ENCODE measurements at places on chromosomes 1 and 21. TPM values are rescaled to one million over a fixed set of nuclear protein-coding genes. Genes with fewer than 3 reads are reported as not detected.

DNA sequence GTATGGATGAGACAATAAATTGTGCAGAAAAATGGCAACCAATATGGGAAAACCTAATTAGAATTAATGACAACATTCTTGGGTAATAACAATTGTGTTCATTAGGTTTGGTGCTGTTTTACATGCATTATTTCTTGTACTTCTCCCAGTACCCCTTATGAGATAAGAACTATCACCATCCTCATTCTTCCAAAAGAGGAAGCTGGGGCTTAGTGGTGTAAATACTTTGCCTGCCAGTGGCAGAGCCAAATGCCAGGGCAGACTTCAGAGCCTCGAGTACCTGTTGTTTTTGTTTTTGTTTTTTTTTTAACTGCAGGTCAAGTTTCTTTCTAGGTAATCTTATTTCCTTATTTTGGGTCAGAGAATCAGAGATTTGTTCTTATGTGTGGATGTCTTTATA is 206.4 kb downstream of the RHOU start:
- no peak for DNase-seq
- H3K27me3 ChIP-seq: peaks cover 5% of the 10 kb centered on the region
- no peaks in the 10 kb centered on the region for H3K36me3 ChIP-seq
- H3K4me3 ChIP-seq: no peak overlapping the region
- no peak overlapping the region for H3K27ac ChIP-seq

- no peaks in the 10 kb centered on the region for H3K36me3 ChIP-seq
- H3K27ac ChIP-seq: no peak overlapping the region
- H3K27me3 ChIP-seq: no peaks in the 10 kb centered on the region
- no peak for DNase-seq
- H3K4me3 ChIP-seq: no peak overlapping the region
Observed at GRCh38 chr1:159889202-159889601, 10.8 kb downstream of the CFAP45 start.

GRCh38 chr1:230957580-230957989 is 21.1 kb downstream of the TTC13 start:
- H3K4me1 ChIP-seq: peaks cover 2% of the 10 kb centered on the region
- no peak overlapping the region for H3K27ac ChIP-seq
- H3K36me3 ChIP-seq: peaks cover 53% of the 10 kb centered on the region
- H3K4me3 ChIP-seq: no peak overlapping the region
- no peaks in the 10 kb centered on the region for H3K27me3 ChIP-seq
- no peak for DNase-seq

- peaks cover 21% of the 10 kb centered on the region for H3K4me1 ChIP-seq
- H3K27ac ChIP-seq: no peak overlapping the region
- H3K4me3 ChIP-seq: no peak overlapping the region
- no peaks in the 10 kb centered on the region for H3K27me3 ChIP-seq
- no peak for DNase-seq
Observed at GRCh38 chr1:110005971-110006370, 21.4 kb downstream of the AHCYL1 start.

- no peak overlapping the region for H3K4me3 ChIP-seq
- H3K27ac ChIP-seq: no peak overlapping the region
- no peaks in the 10 kb centered on the region for H3K27me3 ChIP-seq
- H3K36me3 ChIP-seq: no peaks in the 10 kb centered on the region
- no peaks in the 10 kb centered on the region for H3K4me1 ChIP-seq
Observed at GRCh38 chr21:21612466-21612865, 614.3 kb downstream of the NCAM2 start.

GRCh38 chr1:154848983-154849382 is 21.1 kb downstream of the KCNN3 start:
- H3K27ac ChIP-seq: no peak overlapping the region
- no peaks in the 10 kb centered on the region for H3K36me3 ChIP-seq
- H3K4me3 ChIP-seq: no peak overlapping the region
- peaks cover 25% of the 10 kb centered on the region for H3K27me3 ChIP-seq

Gene ATAD3C
- 0.38 TPM for total RNA-seq

GRCh38 chr1:100713626-100714025 is 5.9 kb upstream of the VCAM1 start:
- no peak overlapping the region for H3K4me3 ChIP-seq
- peaks cover 23% of the 10 kb centered on the region for H3K36me3 ChIP-seq
- peak overlapping the region; percentile 83 for H3K27ac ChIP-seq
- H3K27me3 ChIP-seq: peaks cover 11% of the 10 kb centered on the region

DNA sequence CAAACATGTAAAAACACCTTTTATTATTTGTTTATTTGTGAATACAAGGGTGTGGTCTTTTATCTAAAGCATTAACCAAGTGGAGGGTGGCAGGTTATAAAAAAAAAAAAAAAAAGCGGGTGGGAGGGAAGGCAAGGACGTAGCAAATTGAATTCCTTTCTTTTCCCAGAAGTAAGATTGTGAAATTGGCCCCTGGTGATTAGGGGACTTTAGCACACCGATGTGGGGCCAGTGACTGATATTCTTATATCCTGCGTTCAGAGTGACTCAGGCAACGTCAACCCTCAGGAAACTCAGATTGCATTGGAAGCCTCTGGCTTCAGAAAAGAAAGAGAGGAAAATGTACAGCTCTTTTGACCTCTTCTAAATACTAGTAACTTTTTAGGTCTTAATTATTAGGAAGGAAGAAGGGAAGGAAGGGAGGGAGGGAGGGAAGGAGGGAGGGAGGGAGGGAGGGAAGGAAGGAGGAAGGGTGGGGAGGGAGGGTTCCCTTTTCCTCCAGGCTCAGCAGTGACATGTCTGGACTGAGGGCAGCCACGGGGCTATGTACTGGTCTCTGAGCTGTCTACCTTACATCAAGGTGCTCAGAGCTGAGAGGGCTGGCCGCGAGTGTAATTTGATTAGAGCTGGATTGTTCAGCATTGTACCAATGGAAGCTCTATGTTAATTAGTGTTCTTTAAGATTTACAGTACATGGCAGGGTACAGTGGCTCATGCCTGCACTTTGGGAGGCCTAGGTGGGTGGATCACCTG is 30.2 kb downstream of the EVA1C start:
- no peak for DNase-seq
- no peaks in the 10 kb centered on the region for H3K4me1 ChIP-seq
- peaks cover 7% of the 10 kb centered on the region for H3K36me3 ChIP-seq
- H3K27ac ChIP-seq: no peak overlapping the region

Gene LMO4
- 63.7 TPM for total RNA-seq

GRCh38 chr1:246219508-246220030 is 287.5 kb downstream of the SMYD3 start:
- H3K36me3 ChIP-seq: peaks cover 2% of the 10 kb centered on the region
- DNase-seq: no peak
- H3K4me1 ChIP-seq: peaks cover 2% of the 10 kb centered on the region
- no peaks in the 10 kb centered on the region for H3K27me3 ChIP-seq
- no peak overlapping the region for H3K4me3 ChIP-seq
- no peak overlapping the region for H3K27ac ChIP-seq

GRCh38 chr1:200245473-200245872 is 164.4 kb downstream of the ZNF281 start:
- no peak overlapping the region for H3K4me3 ChIP-seq
- no peak overlapping the region for H3K27ac ChIP-seq
- DNase-seq: no peak
- H3K4me1 ChIP-seq: peaks cover 1% of the 10 kb centered on the region
- no peaks in the 10 kb centered on the region for H3K36me3 ChIP-seq

DNA sequence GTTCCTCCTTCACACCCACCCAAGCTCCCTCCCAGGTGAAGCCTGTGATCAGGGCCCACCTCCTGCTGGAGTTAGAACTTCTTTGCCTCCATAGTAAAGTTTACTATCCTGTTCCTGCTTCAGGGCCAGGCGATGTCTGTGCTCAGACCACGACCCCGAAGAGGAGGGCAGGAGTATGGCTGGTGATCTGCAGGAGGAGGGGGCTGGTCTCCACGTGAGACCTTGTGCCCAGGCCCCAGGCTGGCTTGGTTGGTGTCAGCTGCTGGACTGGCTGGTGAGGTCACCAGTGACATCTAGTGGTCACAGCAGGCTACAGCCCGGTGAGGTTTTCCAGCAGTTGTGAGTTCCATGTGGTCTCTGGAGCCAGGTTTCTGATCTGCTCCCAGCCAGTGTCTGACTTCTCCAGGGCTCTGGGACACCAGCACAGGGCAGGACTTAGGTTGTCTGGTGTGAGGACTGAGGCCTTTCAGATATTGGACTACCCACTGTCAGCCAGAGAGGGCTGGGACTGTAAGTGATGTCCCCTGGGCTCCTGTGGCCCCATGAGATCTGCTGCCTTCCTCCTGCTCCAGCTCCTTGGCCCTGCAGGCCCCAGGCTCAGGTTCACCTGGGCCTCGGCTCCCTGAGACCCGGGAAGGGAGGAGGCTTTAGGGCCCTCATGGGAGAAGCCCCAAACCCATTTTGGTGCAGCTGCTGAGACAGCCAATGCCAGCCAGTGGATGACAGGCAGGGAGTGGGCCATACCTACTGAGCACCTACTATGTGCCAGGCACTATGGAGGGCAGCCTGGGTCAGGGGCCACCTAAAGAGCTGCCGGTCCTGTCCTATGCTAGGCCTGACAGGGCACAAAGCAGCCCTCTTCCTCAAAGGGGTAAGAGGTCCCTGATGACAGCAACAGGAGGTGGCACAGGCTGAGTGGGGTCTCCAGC is 6.0 kb upstream of the UBL4B start:
- no peak overlapping the region for H3K27ac ChIP-seq
- H3K36me3 ChIP-seq: no peaks in the 10 kb centered on the region
- peak; percentile 74 for DNase-seq
- no peaks in the 10 kb centered on the region for H3K4me1 ChIP-seq
- peaks cover 23% of the 10 kb centered on the region for H3K27me3 ChIP-seq
- H3K4me3 ChIP-seq: no peak overlapping the region

DNA sequence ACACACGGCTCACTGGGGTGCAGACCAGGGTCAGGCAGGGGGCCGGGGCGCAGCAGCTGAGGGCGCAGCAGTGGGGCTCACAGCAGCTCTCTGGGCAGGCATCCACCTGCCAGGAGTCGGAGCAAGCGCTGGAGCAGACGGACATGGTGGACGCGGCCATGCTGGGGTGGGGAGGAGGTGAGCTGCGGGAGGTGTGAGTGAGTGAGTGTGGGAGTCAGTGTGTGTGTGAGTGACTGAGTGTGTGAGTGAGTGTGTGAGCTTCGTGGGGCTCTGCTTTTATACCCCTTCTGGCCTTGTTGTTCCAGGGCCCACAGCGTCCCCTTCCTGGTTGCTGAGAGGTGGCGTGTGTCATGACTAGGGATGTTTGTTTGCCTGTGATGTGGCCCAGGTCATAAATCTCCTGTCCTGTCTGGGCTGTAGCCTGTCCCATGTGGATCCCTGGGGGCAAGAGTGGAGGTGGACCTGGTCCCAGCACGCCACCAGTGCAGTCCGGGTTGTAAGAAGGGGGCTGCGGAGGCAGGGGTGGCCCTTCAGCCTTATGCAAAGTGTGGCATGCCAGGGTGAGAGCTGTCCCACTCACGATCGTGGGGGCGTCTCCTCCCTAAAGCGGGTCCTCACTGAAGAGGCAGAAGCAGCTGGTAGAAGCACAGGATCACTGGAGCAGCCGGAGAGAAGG is at the start of gene KRTAP10-1:
Gene KRTAP10-1, minus strand, starts transcription at position 205 of the 676 bp plus-strand sequence. Its CDS starts 45 bp downstream, at position 160.
- H3K27me3 ChIP-seq: peaks cover 2% of the 10 kb centered on the region
- no peak within 1 kb of the TSS for H3K27ac ChIP-seq
- no peak within 1 kb of the TSS for H3K4me3 ChIP-seq
- DNase-seq: peak; percentile 35
- peaks cover 1% of the 10 kb centered on the region for H3K36me3 ChIP-seq

Gene AADACL4
- not detected for total RNA-seq

GRCh38 chr1:163440090-163440489 is 118.3 kb downstream of the NUF2 start:
- H3K36me3 ChIP-seq: no peaks in the 10 kb centered on the region
- H3K4me1 ChIP-seq: no peaks in the 10 kb centered on the region

DNA sequence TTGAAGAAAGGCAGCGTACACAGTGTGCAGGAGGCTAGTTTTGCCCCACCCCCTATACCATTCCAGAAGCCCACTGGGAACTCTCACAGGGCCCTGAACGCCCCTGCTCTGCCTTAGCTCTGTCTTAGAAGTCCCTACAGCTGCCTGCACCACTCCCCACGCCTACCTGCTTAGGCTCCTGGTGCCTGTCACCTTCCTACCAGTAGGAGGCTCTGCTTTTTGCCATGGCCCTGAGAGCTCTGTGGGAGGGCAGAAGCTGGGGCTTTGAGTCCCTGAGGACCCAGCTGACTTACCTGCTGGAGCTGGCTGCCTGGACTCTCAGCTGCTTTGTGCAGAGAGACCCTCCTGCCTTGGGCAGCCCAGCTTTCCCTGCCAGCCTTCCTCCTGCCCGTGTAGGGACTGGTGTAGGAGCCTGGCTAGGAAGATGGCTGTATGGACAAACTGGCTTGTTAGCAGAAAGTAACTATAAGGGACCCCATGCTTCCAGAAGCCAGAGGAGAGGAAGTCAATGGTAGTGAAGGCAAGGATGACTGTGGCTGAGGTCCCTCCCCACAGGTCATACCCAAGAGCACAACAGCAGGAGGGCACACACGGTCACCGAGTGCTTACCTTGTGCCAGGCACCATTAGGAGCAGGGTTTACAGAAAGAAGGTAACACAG is 9.8 kb upstream of the CELSR2 start:
- H3K27me3 ChIP-seq: peaks cover 8% of the 10 kb centered on the region
- H3K27ac ChIP-seq: no peak overlapping the region
- peaks cover 23% of the 10 kb centered on the region for H3K36me3 ChIP-seq
- H3K4me1 ChIP-seq: peaks cover 10% of the 10 kb centered on the region
- peak; percentile 49 for DNase-seq

GRCh38 chr1:96721053-96721415 is 550 bp upstream of the PTBP2 start:
- DNase-seq: no peak
- peak overlapping the region; percentile 85 for H3K27ac ChIP-seq
- H3K4me1 ChIP-seq: peaks cover 23% of the 10 kb centered on the region
- H3K27me3 ChIP-seq: no peaks in the 10 kb centered on the region

GRCh38 chr1:7617826-7618225 is 153.3 kb upstream of the VAMP3 start:
- H3K27ac ChIP-seq: no peak overlapping the region
- DNase-seq: no peak
- peaks cover 3% of the 10 kb centered on the region for H3K27me3 ChIP-seq

Gene KRTAP21-2
- total RNA-seq: not detected

- no peaks in the 10 kb centered on the region for H3K36me3 ChIP-seq
- no peak overlapping the region for H3K4me3 ChIP-seq
- DNase-seq: no peak
Observed at GRCh38 chr1:77465139-77465538, 183.3 kb downstream of the AK5 start.

Gene OR6N1
- not detected for total RNA-seq

GRCh38 chr1:64246294-64246917 is 43.0 kb downstream of the UBE2U start:
- H3K4me1 ChIP-seq: peaks cover 7% of the 10 kb centered on the region
- no peak overlapping the region for H3K4me3 ChIP-seq
- no peaks in the 10 kb centered on the region for H3K36me3 ChIP-seq
- H3K27ac ChIP-seq: no peak overlapping the region
- H3K27me3 ChIP-seq: peaks cover 23% of the 10 kb centered on the region
- no peak for DNase-seq

Gene FCGR3B
- 0.37 TPM for total RNA-seq

DNA sequence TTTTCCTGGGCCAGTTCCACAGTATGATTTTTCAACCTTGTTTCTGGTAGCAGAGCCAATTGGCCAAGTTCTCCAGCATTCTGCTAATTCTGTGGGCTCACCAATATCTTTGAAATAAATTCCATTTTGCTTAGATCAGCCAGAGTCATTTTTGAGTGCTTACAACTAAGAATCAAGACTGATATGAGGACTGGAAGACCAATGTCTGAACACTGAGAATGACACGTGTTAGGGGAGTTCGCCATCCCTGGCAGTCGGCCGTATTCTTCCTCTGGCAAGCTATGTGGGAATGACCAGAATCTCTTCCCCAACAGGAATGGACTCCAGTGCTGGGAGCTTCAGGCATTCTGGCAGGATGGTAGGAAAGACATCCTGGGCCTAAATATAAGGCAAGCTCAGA is 4.9 kb upstream of the TENT5C start:
- H3K27me3 ChIP-seq: peaks cover 23% of the 10 kb centered on the region
- DNase-seq: no peak
- peaks cover 6% of the 10 kb centered on the region for H3K4me1 ChIP-seq
- no peaks in the 10 kb centered on the region for H3K36me3 ChIP-seq
- H3K4me3 ChIP-seq: no peak overlapping the region

Data from activated CD8-positive, alpha-beta memory T cell treated with anti-CD3 and anti-CD28 coated beads, Interleukin-2, amount 10 ng/mL, durations not matched to agents 7 days and 5 days (primary cell).